ENCODE measurements at places on chromosomes 7 and 10. TPM values are rescaled to one million over a fixed set of nuclear protein-coding genes. Genes with fewer than 3 reads are reported as not detected.

WNT2 gene
- total RNA-seq, result not detected

PLAU gene
- total RNA-seq, result 837 TPM

AKR1C8 gene
- not detected for total RNA-seq

TUBAL3 gene
- total RNA-seq, result 0.72 TPM

MOGAT3 gene
- not detected for total RNA-seq

CPN1 gene
- total RNA-seq, result not detected

RRP12 gene
- total RNA-seq, result 40.0 TPM

SERPINE1 gene
- total RNA-seq, result 126 TPM

ARHGAP22 gene
- total RNA-seq, result 29.4 TPM

SCIN gene
- total RNA-seq, result 5.3 TPM

FAM25G gene
- total RNA-seq, result not detected

ABCB4 gene
- not detected for total RNA-seq

ZNF783 gene
- total RNA-seq, result 11.5 TPM

CALML3 gene
- 2.7 TPM for total RNA-seq

VIPR2 gene
- total RNA-seq, result not detected

METTL27 gene
- total RNA-seq, result not detected

OR2A5 gene
- not detected for total RNA-seq

ETV1 gene
- total RNA-seq, result 0.43 TPM

EGFR gene
- 281 TPM for total RNA-seq

FAM180A gene
- not detected for total RNA-seq

NXPH1 gene
- total RNA-seq, result not detected

RAMP3 gene
- 0.21 TPM for total RNA-seq

STRA8 gene
- total RNA-seq, result not detected

Data from tracheal epithelial cell (primary cell).